ENCODE measurements at places on chromosomes 7 and 10.

- no peak for DNase-seq
These were observed 269.1 kb downstream of the ZMYND11 start for GRCh38 chr10:404346-404745.

- DNase-seq, result no peak
These were observed 98.3 kb downstream of the KCNMA1 start for GRCh38 chr10:77539147-77539935.

DNA sequence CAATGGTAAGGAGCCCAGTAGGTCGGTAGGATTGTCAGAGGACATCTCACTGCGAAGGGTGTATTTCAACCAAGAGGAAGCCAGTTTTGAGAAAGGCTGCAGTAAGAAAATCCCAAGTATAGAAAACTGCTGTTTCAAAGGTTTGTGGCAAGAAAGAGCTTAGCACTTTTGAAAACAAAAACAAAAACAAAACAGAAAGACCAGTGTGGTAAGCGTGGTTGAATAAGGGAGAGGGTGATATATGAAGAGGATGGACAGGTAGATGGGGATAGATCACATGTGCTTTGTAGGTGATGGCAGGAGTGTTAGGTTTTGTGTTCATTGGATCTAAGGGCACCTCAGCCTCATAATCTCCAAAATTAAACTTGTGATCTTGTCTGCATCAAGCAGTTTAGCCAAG is 141.6 kb upstream of the WNT16 start:
- no peak for DNase-seq

DNA sequence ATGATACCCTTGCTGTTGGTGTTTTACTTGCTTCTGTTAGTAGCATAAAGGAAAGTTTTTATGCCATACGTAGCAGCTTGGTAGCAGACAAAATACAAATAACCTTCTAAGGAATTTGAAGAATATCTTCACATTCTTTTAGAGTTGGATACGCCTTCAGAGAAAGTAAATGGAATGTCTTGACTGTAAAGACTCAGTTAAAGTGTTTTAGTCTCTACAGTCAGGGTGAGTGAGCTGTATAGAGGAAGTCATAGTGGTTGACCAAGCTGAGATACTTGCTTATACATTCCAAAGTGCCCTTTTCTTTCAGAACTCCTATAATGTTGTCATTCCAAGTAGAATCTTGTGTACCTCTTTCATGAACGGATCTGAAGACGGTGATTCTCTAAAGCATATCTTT is 37.7 kb downstream of the RABGEF1 start:
- DNase-seq, result no peak

Measured in NCI-H1092 treated with DMSO at 0.1 percent for 48 hours (cell line).